Neural progenitor cell (in vitro differentiated cells): ENCODE measurements at places on chromosomes 1 and 21.

GRCh38 chr1:203926025-203926540 is 64.7 kb downstream of the SNRPE start:
- no peak for DNase-seq

DNA sequence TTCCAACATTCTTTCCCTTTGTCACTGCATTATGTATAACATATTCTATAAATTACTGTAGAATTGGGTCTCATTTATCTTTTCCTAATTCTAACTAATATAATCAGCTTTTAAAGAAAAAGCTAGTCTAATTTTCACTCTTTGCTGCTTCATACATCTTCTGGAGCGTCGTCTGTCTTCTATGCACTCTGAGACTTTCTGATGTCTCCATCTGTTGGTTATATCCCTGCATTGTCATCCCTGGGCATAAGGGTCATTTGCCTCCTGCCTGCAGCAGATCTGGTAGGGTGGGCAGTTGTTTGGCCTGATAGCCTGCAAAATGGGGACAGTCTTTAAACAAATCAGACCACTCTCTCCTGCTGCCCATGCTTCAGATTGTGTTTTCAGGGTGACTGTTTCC is 40.8 kb upstream of the DYNLT5 start:
- peak; percentile 10 for DNase-seq

DNA sequence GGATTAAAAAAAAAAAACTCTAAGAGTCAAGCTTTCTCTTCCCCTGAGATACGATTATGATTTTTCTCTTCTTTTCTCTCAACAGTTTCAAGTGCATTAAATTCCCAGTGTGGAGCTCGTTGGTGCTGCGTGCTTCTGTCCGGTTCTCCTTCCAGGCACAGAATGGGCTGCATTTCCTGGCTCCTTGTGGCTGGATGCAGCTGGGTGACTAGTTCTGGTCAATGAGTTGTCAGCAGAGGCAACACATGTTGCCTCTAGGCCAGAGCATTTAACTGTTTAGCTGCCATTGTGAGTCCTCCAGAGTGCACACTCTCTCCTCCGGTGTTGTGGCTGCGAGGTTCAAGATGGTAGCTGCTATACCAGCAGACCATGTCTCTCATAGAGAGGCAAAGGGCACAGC is 312.9 kb downstream of the RRAGC start:
- no peak for DNase-seq

GRCh38 chr1:204685236-204686006 is at the start of gene LRRN2:
LRRN2 (minus strand) TSS chr1:204685738; CDS start chr1:204619992, 65,746 bp downstream.
- DNase-seq, result peak; percentile 66

GRCh38 chr1:47944561-47944960 is 52.6 kb downstream of the TRABD2B start:
- DNase-seq, result no peak

DNA sequence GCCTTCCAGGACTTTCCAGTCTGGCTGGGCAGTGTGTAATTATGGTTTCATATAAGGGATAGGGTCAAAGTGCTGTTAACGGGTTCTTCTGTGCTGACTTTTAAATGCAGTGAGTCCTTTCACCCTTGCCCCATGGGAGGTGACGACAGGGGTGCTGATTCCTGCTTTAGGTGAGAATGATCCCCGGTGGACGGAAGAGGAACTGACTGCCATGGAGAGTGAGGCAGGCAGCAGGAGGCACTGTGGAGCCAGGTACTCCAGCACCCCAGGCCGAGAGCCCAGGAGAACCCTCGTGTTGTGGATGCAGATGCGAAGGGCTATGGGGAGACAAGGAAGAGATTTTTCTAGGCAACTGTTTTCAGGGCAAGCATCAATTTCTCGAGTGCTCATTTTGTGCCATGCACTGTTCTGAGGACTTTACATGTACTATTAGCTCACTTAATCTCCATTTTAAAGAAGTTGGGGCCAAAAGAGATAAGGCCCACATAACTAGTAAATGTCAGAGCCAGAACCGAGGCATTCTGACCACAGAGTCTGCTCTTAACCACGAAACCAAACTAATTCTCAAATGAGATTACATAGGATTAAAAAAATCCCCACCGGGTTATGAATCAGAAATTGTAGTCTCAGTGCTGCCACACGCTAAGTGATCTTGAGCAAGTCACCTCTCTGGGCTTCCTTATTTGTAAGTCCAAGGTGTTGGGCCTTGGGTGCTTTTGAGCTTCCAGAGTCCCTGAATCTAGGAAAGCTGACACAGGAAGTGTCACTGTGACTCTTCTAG is 28.2 kb downstream of the STPG1 start:
- peak; percentile 43 for DNase-seq

- no peak for DNase-seq
These were observed 37.6 kb upstream of the SAMSN1 start for GRCh38 chr21:14583629-14584255.

DNA sequence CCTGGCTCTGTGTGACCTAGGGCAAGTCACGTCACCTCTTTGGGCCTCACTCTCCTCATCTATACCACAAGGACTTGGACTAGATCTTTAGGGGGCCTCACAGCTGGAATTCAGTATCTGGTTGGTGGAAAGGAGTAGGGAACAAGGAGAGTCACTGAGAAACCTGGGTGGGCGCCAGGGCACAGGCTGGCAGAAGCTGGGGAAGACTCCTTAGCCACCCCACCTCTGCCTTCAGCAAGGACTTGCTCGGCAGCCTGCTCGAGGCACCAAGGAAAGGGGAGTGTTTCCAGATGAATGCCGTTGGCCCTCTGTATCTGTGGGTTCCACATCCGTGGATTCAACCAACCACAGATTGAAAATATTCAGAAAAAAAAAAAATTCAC is 1.2 kb upstream of the OPTC start:
- DNase-seq, result no peak

DNA sequence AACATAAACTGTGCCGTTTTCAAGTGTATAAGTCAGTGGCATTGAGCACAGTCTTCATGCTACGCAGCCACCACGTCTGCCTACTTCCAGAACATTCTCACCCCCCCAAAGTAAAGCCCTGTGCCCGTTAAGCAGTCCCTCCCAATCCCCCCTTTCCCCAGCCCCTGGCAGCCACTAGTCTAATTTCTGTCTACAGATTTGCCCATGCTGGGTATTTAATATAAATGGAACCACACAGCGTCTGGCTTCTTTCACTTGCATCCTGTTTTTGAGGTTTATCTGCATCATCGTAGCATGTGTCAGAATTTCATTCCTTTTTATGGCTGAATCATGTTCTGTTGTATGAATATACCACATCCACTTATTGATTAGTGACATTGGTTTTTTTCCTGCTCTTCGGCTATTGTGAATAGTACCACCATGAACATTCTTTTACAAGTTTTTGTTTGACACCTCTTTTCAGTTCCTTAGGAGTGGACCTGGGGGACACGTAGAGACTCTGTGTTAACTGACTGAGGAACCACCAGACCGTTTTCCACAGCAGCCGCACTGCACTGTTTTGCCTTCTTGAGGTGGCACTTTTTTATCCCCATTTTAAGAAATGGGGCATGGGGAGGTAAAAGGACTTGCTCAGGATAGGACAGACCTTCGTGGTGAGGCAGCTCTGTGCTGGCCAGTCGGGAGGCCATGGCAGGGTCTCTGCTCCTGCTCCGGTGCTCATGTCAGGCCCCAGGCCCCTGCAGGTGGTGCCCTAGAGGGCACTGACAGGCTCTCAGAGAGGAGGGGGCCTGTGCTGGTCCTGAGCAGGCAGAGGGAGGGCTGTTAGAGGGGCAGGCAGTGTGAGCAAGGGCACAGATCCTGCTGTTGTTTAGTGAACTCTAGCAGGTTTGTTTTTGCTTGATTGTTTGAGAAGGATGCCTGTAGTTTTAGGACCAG is 123.8 kb downstream of the PCBP3 start:
- no peak for DNase-seq

- DNase-seq, result no peak
These were observed 157.0 kb upstream of the GREM2 start for GRCh38 chr1:240768979-240769378.

GRCh38 chr1:46474570-46474969 is 15.1 kb upstream of the DMBX1 start:
- DNase-seq, result no peak

DNA sequence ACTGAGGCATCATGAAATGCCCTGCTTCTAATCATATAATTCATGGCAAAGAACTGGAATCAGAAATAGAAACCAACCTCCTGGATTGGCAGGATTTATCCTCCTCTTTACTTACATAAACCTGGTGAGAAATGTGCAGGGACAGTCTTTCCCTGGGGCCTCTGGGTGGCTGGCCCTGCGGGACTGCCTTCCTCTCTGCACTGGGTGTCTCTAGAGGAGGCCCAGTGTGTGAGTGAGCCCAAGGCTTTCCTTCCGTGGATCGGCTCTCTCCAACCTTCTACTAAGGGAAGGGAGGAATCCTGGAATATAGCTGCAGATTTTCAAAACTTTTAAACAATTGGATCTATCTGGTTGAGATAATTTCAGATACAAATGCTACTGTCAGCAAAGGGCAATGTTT is 11.4 kb upstream of the ATP1A1 start:
- no peak for DNase-seq

DNA sequence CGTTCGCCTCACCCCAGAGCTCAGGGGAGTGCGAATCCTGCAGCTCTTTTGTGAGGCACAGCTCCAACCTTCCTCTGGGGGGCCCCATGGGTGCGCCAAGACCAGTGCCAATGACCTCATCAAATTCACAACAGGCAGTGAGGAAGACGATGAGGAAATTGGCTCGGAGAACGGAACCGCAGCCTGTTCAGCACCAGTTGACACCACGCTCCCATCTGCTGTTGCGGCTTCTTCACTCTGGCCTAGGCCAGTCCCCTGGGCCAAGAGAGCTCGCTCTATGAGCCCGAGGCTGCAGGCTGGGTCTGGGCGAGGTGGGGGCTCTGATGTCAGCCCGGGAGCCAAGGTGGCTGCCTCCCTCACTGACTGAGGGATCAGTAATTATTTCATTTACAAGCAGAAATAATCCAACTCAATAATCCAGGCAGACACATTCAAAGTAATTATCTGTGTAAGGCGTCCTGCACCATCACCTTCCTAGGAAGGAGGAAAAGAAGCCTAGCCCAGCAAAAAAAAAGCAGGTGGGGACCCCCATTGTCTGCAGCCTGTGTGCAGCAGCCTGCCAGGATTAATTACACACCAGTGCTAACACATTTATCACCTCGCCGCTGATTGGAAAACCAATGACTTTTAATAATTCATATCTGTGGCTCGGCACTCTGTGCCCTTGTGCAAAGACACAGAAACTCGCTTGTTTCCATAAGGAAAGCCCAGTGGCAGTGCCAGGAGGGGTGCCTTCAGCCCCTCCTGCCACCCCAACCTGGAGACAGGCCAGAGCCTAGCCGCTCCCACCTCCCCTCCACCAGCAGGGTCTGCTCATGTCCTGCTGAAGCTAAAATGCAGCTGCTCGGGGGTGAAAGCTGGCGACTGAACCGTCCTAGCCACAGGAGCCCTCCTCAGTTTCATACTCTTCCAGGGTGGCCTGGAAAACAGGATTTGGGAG is 1.9 kb downstream of the PLEKHA6 start:
- DNase-seq, result no peak

DNA sequence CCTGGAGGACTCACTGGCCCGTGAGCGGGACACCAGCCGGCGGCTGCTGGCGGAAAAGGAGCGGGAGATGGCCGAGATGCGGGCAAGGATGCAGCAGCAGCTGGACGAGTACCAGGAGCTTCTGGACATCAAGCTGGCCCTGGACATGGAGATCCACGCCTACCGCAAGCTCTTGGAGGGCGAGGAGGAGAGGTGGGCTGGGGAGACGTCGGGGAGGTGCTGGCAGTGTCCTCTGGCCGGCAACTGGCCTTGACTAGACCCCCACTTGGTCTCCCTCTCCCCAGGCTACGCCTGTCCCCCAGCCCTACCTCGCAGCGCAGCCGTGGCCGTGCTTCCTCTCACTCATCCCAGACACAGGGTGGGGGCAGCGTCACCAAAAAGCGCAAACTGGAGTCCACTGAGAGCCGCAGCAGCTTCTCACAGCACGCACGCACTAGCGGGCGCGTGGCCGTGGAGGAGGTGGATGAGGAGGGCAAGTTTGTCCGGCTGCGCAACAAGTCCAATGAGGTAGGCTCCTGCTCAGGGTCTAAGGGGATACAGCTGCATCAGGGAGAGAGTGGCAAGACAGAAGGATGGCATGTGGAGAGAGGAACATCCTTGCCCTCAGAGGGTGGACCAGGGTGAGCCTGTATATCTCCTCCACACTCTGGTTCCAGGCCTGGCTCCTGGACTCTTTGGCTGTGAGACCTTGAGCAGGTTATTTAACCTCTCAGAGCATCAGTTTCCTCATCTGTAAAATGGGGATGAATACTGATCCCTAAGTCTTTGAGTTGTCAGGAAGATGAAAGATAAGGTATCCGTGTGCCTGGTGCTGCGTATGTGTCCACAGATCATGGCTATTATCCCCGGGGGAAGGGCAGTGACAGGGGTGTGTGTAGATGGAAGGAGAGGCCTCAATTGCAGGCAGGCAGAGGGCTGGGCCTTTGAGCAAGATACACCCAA is 17.2 kb upstream of the SEMA4A start:
- no peak for DNase-seq

DNA sequence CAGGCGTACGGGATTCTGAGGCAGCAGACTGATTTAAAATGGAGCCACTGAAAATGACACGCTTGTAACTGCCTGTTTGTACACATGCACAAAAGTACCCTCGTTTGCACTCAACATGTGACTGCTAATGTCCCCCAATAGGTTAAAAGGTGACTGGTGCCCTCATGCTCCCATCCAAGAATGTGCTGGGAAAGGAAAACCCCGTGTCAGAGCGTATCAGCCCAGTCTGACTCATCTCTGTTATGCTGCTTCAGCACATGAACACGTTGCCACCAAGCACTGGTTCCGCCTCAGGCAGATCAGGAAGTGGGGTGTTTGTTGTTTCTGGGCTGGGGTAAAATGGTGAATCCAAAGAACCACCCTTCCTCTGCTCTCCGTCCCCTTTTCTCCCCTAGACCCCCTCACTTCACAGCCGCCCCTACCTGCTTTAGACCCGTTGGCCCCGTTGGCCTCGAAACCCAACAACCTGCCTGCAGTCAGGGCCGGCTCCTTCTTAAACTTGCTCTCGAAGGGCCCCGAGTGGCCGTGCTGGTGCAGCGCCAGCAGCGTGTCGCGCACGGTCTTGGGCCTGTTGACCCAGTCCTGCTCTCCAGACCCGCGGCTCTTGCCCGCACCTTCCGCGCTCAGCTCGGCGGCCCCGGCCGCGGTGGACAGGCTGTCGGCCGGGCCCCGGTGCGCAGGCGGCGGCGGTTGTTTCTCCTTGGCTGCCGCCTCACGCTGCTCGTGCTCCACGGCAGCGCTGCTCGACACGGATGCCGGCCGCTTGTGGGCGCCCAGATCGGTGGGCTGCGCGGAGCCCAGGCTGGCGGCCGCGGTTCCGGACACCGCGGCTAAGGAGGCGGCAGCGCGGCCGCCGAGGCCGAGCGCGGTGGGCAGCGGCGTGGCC is 1.7 kb downstream of the IRF2BP2 start:
- DNase-seq, result peak; percentile 71

- no peak for DNase-seq
These were observed 82.7 kb downstream of the SIK1 start for GRCh38 chr21:43343992-43344886.

GRCh38 chr1:98975113-98975512 is 29.5 kb downstream of the PLPPR5 start:
- DNase-seq, result no peak

DNA sequence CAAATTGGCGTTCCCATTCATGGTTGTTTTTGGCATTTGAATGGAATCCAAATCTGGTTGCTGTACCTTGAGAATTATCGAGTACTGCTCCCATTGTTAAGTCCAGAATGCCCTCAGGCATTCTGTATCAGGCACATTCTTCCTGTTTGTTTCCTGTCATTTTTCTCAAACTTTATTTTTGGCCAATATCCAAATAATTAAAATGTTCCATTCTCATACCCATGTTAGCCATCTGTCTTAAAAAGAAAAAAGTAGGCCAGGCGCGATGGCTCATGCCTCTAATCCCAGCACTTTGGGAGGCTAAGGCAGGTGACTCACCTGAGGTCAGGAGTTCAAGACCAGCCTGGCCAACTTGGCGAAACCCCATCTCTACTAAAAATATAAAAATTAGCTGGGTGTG is 29.3 kb upstream of the SHISA4 start:
- no peak for DNase-seq
